ENCODE measurements at places on chromosomes 12 and 14.
A peak's percentile ranks its signal among the peaks of the same experiment; 100 is the strongest.

- DNase-seq: no peak
Measured at GRCh38 chr14:25396128-25396527, 346.2 kb upstream of the STXBP6 start.

DNA sequence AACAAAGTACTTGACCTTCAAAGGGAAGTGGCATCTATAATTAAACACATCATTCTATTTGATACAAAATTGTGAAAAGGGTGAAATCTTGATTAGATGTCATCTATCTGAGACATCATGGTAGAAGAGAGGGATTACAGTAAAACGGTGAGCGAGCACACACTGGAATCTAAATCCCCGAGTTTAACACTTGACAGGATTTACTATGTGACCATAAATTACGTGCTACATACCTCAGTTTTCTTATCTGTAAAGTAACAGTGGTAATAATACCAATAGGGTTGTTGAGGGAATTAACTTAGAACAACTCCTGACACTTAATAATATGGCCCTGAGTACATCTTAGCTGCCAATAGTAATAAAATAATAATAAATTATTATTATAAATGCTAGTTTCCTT lies 13.3 kb downstream of the USP44 start:
- no peak for DNase-seq

- DNase-seq: no peak
Measured at GRCh38 chr12:26153421-26154154, 28.8 kb upstream of the BHLHE41 start.

DNA sequence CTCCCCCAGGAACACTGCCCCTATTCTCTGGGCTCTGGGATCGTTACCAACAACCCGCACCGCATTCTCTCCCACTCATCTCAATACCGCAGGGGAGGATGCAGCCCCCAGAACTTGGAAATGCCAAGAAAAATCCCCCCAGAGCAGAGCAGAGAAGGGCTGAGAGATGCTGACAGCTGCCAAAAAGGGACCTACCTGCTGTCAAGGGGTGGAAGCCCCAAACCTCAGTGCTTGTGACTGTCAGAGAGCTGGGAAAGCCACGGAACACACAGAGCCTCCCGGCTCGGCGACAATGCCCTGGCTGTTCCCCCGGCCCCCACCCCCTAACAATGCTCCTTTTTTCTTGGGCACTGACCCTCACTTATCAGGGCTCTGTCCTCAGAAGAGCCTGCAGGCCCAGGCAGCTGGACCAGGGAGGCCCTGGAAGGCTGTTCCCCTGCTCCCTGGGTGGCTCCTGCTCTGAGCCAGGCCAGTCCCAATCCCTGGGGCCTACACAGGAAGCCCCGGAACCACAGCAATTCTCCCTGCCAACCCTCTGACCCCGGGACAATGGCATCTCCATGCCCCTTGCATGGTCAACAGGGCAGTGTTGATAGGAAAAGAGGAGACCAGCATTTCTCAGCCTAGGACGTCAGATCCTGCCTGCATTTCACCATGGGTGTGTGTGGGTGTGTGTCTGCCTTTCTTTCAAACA lies 78.9 kb downstream of the ITPK1 start:
- DNase-seq: no peak

GRCh38 chr12:104588047-104588920 lies 131.5 kb downstream of the CHST11 start:
- no peak for DNase-seq

GRCh38 chr12:2095878-2096277 lies 43.1 kb downstream of the CACNA1C start:
- DNase-seq: no peak

GRCh38 chr12:123115409-123116121 lies 35.3 kb downstream of the PITPNM2 start:
- no peak for DNase-seq

- DNase-seq: peak; percentile 76
Measured at GRCh38 chr12:107131832-107132616, 38.7 kb upstream of the CRY1 start.

DNA sequence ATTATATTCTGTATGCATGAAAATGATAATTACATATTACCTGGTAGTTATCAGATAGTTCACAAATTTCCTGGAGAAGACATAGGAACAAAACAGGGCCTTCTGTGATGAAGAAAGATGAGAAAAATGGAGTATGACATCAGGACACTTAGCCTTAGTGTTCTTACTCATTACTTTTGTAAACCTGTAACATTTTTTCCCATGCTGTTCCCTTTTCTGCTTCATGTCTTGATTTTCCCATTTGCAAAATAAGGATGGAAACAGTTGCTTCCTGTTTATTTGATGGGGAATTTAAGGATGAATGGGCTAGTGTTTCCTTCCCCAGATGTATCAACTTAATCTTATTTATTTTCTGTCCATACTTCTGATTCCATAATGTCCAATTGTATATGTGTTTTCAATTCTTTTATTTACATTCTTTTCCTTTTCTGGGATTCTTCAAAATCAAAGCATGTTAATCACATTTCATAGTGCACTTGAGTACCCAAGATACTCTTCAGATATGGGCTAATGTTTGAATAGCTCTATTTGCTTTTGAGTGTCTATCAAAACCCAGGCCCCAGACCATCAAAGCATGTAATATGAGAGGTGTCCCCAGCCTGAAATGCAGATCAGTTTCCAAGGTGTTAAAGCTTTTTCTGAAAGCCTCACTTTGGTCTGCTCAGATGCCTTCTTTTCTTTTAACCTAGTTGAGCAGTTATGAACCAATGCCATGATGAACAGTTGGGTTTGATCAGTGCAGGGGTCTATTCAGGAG lies 260.5 kb downstream of the RAD51B start:
- DNase-seq: no peak

GRCh38 chr12:843609-844008 lies 91.2 kb downstream of the WNK1 start:
- DNase-seq: no peak

DNA sequence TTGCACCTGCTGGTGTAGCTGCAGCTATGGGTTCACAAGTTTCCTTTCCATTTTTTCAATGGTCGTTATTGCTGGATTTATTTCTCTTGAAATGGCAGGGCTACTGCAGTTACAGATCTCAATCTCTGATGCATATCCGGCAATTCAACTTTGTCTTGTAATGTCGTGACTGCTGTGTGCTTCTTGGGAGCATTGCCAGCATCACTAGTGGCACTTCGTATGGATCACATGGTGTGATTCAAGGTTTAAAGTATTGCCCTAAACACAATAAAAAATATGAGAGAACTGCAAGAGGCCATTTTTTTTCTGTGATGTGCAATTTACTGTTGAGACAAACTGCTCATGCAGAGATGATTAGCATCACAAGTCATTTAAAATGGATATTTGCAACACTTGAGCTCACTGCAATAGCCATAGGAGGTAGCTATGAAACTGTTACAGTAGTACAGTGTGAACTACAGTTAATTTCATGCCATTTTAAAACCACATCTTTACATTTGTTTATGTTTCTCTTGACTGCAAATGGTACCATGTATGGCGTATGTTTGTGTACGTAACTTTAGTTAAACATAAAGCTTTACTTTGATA lies 217.4 kb upstream of the PDE3A start:
- DNase-seq: no peak

GRCh38 chr14:21780429-21781084 lies 106.9 kb upstream of the OR4E1 start:
- DNase-seq: no peak

DNA sequence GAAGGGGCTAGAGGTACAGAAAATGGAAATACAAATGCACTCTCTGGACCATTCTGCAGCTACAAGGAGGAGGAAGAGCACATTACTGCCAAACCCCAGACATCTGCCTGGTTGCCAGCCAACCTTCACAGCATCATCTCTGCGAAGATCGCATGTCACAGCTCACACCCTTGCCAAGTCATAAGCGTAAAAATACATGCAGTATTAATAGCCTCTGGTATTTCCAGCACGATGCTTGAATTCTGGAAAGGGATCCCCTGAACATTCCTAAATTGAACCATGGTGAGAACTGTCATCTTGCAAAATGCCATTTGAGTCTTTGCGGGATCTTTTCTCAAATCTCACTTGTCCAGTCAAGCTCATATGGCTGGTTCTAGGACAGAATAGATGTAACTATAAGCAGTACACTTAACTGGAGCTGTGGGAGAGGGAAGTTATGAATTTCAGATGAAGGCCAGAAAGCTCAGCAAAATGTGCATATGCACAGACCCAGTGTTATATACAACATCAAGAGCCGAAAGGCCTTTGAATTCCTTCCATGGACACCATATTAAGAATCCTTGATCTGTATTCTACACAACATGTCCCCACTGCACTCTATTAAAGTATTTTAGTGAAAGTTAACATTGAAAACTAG lies 211.6 kb downstream of the DUSP6 start:
- DNase-seq: no peak

GRCh38 chr14:69153152-69153872 lies 393 bp upstream of the DCAF5 start:
- no peak for DNase-seq

DNA sequence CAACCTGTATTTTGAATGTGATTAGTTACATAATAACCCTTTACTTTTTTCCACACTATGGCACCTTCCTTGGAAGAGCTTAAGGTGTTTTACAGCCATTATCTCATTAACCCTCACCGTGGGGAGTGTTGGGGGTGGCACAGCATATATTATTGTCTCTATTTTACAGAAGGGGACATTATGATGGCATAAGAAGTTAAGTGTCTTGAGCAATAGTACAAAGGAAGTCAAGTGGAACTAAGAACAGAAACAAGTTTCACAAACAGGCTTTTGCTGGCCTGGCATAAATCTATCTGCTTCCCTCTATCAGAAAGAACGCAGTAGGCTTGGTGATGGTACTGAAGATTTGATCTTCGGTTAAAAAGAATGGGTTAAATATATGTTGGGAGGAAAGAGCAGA lies 169.7 kb upstream of the OTX2 start:
- no peak for DNase-seq

- peak; percentile 86 for DNase-seq
Measured at GRCh38 chr14:28765831-28766468, 637 bp upstream of the FOXG1 start.

Data from COR-L47 (cell line).